IPS DF 6.9 (cell line): ENCODE measurements at places on chromosomes 16 and 17.
A peak's percentile ranks its signal among the peaks of the same experiment; 100 is the strongest.

- H3K4me1 ChIP-seq, result no peaks in the 10 kb centered on the region
- H3K27ac ChIP-seq, result no peak overlapping the region
- H3K4me3 ChIP-seq, result no peak overlapping the region
- H3K36me3 ChIP-seq, result no peaks in the 10 kb centered on the region
- no peaks in the 10 kb centered on the region for H3K27me3 ChIP-seq
- no peak for DNase-seq
These were observed 33.1 kb upstream of the HERPUD1 start for GRCh38 chr16:56898847-56899246.

- no peaks in the 10 kb centered on the region for H3K4me1 ChIP-seq
- H3K4me3 ChIP-seq, result no peak overlapping the region
- H3K27me3 ChIP-seq, result no peaks in the 10 kb centered on the region
- 0 out of 2 replicates have a peak, but pooled peaks cover 7% of the 10 kb centered on the region for H3K36me3 ChIP-seq
These were observed 22.0 kb downstream of the CAMKK1 start for GRCh38 chr17:3870871-3871306.

- DNase-seq, result no peak
- no peak overlapping the region for H3K27ac ChIP-seq
- no peaks in the 10 kb centered on the region for H3K4me1 ChIP-seq
- no peaks in the 10 kb centered on the region for H3K27me3 ChIP-seq
- no peak overlapping the region for H3K4me3 ChIP-seq
These were observed 423.9 kb downstream of the WWOX start for GRCh38 chr16:78523212-78523985.

GRCh38 chr17:75047398-75048098, 523 bp downstream of the KCTD2 start:
- peak overlapping the region; percentile 100 for H3K4me3 ChIP-seq
- peaks cover 2% of the 10 kb centered on the region; the same call in 1 of the 2 replicates for H3K36me3 ChIP-seq

DNA sequence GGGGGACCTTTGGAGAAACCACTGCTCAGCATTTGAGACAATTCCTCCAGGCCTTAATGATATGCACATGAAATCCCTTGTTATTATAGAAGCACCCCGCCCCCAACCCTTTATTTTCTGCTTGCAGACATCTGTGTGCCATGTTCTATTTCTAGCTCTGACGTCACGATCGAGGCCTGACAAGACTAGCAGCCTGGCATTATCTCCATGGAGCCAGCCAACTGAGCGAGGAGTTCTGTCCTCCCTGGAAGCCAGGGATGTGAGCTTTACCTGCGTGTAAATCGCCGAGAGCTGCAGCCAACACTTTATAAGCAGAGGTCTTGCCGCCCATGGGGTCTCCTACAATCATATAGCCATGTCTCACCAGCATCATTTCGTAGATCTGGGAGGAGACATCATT, 116.9 kb downstream of the DNAH3 start:
- no peak overlapping the region for H3K27ac ChIP-seq
- no peaks in the 10 kb centered on the region for H3K4me1 ChIP-seq
- H3K4me3 ChIP-seq, result no peak overlapping the region
- DNase-seq, result no peak

GRCh38 chr17:68368387-68368786, 77.1 kb downstream of the ARSG start:
- H3K4me3 ChIP-seq, result no peak overlapping the region
- no peaks in the 10 kb centered on the region for H3K4me1 ChIP-seq
- H3K27ac ChIP-seq, result no peak overlapping the region
- H3K36me3 ChIP-seq, result no peaks in the 10 kb centered on the region
- DNase-seq, result no peak

- DNase-seq, result no peak
- H3K27ac ChIP-seq, result no peak overlapping the region
- peaks cover 15% of the 10 kb centered on the region for H3K36me3 ChIP-seq
- H3K27me3 ChIP-seq, result no peaks in the 10 kb centered on the region
These were observed 619 bp downstream of the CACNB1 start for GRCh38 chr17:39196808-39197291.

GRCh38 chr17:83152745-83153611, 73.6 kb downstream of the METRNL start:
- no peak overlapping the region for H3K27ac ChIP-seq
- H3K4me3 ChIP-seq, result no peak overlapping the region
- H3K36me3 ChIP-seq, result no peaks in the 10 kb centered on the region
- DNase-seq, result no peak
- H3K4me1 ChIP-seq, result peaks cover 8% of the 10 kb centered on the region

- H3K36me3 ChIP-seq, result no peaks in the 10 kb centered on the region
- no peaks in the 10 kb centered on the region for H3K27me3 ChIP-seq
- DNase-seq, result no peak
- H3K4me3 ChIP-seq, result no peak overlapping the region
- H3K27ac ChIP-seq, result no peak overlapping the region
These were observed 1.8 kb downstream of the C16orf54 start for GRCh38 chr16:29743827-29744531.

DNA sequence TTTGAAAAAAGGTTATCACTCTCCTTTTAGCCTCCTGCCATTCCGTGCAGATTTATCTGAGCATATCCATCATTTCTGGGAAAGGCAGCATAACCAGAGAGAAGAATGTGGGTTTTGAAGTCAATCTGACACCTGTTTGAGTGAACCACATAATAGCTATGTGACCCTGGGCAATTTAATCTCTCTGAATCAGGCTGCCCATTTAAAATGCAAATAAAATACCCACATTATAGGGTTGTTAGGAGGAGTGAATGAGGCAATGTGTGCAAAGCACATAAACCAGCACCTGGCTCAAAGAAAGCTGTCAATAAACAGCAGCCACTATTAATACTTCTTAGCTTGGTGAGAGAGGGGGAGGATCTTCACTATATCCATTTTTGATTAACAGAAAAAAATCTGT, 88.0 kb downstream of the CACNG1 start:
- no peaks in the 10 kb centered on the region for H3K4me1 ChIP-seq
- H3K27ac ChIP-seq, result no peak overlapping the region
- H3K4me3 ChIP-seq, result no peak overlapping the region
- no peaks in the 10 kb centered on the region for H3K27me3 ChIP-seq
- H3K36me3 ChIP-seq, result no peaks in the 10 kb centered on the region; the same call in 1 of the 2 replicates

- DNase-seq, result no peak
- no peaks in the 10 kb centered on the region for H3K27me3 ChIP-seq
- H3K4me3 ChIP-seq, result no peak overlapping the region
- H3K27ac ChIP-seq, result no peak overlapping the region
- peaks cover 5% of the 10 kb centered on the region for H3K4me1 ChIP-seq
These were observed 24.5 kb downstream of the PEMT start for GRCh38 chr17:17566896-17567513.

- no peak overlapping the region for H3K4me3 ChIP-seq
- H3K4me1 ChIP-seq, result peaks cover 5% of the 10 kb centered on the region; the same call in 1 of the 2 replicates
- no peak for DNase-seq
- H3K36me3 ChIP-seq, result no peaks in the 10 kb centered on the region; the same call in 1 of the 2 replicates
- H3K27me3 ChIP-seq, result no peaks in the 10 kb centered on the region; the same call in 1 of the 2 replicates
- H3K27ac ChIP-seq, result no peak overlapping the region
These were observed 60.3 kb upstream of the CIBAR2 start for GRCh38 chr16:85172455-85173145.
